Lung microvascular endothelial cell (primary cell): ENCODE measurements at places on chromosomes 3 and 15.
A peak's percentile ranks its signal among the peaks of the same experiment; 100 is the strongest.

DNA sequence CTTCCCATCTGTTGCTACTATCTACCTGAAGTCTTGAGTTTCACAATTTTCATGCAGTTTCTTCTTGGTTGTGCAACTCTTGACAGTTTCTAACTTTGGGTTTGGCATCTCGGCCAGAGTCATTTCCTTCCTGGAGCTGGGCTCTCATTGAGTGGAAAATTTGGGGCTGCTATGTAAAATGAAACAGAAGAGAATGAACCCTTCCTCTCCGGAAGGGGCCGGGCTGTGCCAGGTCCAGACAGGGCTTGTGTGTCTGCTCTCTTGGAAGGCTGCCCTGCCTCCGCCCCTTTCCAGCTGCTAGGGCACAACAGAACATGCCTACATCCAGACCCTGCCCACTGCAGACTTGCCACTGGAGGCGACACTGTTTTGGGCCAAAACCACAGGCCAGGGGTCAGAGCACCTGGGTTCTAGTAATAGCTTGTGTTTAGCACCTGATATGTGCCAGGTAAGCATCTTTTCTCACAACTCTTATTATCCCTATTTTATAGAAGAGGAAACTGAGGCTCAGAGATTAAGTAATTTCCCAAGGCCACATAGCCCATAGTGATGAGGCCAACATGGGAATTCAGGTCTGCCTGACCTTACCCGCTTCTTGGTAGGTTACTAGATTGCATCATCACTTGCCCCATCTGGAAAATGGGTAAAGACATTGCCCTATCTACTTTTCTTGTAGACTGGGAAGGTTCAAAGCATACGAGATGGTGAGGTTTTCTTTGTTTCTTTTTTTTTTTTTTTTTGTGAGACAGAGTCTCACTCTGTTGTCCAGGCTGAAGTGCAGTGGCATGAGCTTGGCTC lies 25.0 kb downstream of the IRAK2 start:
- DNase-seq, result peak; percentile 96

DNA sequence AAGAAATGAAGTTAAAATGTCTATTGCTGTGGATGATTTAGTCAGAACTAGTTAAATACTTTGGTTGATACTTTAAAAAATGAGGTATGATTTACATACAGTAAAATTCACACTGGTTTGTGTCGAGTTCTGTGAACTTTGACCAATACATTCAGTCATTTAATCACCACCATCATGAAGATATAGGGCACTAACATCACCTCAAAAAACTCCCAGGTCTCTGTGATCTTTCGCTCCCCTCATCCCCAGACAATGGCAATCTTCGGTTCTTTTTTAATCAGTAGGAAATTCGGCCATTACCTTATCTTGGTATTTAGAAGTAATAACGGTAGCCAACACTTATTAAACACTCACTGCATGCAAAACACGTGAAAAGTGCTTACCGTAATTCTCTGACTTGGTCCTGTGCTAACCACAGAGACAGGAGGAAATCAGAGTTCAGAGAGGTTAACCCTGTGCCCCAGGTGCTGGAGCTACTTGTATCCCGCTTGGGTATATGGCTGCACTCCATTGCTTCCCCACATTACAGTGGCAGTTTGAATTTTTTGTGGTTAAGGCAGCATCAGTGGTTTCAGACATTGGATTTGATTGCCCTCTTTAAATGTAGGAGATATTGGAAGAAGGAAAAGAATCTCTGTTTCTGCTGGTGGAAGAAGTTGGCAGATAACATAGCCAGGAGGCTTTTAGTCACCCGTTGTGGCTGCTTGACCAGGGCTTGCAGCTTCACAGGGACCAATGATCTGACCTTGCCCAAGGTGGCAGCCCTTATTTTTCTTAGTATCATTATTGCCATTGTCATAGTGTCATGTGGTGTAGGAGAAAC lies 4.2 kb downstream of the PLCL2 start:
- no peak for DNase-seq

GRCh38 chr3:16923112-16923511 lies 38.4 kb downstream of the PLCL2 start:
- DNase-seq, result no peak

GRCh38 chr3:95123104-95123503 lies 1060.2 kb downstream of the NSUN3 start:
- no peak for DNase-seq
